ENCODE measurements at places on chromosomes 2 and 18.

DNA sequence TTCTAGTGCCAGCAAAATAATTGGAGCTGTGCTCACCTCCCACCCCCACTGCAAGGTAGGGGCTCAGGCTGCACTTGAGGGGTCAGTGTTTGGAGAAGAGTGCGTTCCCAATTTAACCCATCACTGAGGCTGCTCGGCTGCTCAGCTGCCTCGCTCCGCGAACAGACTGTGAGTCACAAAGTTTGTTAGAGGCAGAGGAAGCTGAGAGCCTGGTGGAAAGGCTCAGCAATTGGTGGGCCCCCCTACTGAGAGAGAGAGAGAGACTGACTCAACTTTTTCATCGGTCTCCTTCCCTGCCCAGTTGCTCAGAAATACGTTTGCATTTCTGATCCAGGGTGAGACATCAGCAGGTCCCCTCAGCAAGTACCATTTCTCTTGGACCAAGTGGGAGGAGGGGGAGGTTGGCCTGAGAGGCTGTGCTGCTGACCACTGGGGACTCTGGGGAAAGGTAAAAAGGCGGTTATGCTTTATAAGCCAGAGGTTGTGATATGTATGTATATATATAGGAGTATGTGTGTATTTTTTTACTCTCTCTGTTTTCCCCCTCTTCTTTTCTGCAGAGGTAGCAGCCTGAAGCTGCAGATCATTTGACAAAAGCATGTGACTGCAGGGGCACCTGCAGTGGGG lies 1.5 kb downstream of the EFR3B start:
- DNase-seq, result peak; percentile 75

DNA sequence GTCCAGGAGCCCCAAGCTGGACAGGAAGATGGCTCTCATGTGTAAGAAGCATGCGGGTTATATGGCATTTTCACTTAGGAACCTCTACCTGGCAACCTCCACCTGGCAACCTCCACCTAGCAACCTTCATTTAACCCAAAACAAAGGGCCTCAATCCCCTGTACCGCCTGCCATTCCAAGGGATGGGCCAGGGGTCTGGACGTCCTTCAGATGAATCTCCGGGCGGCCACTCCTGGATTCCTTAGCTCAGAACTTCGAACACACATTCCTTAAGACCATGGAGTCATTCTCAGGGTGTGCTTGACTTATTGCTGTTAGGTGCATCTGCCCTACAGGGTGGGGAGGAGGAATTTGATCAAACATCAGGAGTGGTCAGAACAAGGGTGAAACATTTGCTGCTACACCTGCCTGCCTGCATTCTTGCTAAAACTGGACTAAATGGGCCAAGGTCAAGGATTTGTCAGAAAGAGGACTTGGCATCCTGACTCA lies 277.6 kb downstream of the PHLPP1 start:
- DNase-seq, result no peak

DNA sequence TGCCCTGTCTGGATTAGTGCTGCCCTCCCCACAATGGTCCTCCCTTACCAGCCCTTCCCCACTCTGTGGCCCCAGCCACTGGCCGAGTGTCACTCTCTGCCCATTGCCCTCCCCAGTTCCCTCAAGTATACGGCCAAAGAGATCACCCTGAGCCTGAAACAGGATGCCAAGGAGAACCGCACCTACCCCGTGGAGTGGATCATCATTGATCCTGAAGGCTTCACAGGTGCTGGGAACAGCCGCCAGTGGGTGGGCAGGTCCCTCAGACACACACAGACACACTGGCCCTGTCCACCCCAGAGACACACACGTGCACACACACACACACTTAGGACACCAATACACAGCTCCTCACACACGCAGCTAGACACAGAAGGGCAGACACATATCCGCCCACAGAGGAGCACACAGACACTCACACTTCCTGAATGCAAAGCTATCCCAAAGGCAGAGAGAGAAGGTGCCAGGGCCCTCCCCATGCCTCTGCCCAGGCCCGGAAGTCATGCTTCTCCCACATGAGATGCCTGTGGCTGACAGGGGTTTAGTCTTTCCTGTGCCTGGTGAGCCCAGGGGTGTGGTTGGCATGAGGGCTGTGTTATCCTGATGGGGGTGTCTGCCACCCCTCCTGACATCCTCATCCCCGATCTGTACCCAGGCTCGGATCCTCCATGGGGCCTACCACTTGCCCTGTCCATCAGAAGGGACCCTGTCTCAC lies 2.9 kb downstream of the CHRND start:
- DNase-seq, result no peak

- DNase-seq, result peak; percentile 57
Measured at GRCh38 chr2:62197011-62197924, 1.4 kb downstream of the B3GNT2 start.

DNA sequence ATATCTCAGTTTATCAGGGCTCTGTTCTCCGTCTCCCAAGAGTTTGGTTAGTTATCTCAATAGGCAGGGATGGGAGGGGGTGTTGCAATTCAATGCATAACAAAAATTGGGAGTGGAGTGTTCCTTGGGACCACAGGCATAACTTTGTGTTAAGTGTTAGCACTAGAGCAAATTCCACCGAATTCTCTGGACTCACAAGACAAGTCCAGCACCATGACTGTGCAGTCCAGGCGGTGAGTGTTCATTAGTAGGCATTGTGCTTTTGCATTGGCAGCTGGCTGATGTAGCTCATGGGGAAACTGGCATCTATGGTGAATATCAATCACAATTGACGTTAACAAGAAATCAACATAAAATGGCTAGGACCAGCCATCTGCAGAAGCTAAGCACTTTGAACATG lies 79.0 kb upstream of the CABLES1 start:
- DNase-seq, result no peak

DNA sequence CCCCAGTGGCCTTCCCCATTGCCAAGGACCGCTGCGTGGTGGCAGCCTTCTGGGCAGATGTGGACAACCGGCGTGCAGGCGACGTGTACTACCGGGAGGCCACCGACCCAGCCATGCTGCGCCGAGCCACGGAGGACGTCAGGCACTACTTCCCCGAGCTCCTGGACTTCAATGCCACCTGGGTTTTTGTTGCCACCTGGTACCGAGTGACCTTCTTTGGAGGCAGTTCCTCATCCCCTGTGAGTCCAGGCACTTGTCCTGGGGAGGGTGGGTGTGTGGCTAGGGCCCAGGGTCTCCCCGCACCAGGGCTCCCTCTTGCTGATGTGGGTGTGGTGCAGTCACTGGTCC lies 31.9 kb downstream of the SNED1 start:
- no peak for DNase-seq

DNA sequence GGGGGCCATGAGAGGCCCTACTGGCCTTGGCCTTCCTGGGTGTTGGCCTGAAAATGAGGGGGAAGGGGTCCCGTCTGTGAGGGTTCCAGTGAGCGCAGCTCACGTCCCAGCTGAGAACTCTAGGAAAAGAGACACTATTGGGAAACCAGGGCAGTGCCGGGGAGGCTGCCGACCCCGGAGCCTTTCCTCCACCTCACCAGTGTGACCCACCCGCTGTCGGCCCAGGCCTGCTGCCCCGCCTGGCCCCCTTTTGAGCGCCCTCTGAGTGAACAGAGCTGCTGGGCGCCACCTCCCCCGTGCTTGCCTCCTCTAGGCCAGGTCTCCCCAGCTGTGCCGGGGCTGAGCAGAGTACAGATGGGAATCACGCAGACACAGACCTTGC lies 17.5 kb upstream of the ARHGEF4 start:
- no peak for DNase-seq

DNA sequence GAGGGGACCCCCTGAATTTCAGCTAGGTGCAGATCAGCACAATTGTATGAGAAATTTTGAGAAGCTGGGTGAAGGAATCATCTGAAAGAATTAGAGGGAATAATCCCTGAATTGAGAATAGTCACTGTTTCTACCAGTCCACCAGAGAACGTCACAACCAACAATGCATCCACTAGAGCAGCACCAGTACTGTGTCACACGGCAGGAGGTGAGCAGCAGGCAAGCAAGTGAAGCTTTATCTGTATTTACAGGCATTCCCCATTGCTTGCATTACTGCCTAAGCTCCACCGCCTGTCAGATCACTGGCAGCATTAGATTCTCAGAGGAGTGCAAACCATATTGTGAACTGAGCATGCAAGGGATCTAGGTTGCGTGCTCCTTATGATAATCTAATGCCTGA lies 40.7 kb downstream of the GDF7 start:
- no peak for DNase-seq

DNA sequence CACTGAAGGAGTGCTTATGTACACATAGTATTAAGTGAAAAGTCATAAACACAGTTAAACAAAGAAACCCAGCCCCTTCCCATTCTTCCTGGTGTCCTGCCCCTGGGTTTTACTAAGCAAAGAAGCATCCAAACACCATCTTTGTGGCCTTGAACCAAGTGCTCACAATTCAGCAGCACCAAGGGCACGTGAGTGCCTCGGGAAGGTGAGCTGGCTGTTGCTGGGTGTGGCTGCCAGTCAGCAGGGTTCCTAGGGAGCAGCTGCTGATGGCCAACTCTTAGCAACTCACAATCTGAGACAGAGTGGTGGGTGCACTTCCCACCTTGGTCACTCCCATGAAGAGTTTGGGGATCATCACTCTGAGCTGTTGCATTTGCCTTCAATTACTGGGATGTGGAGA lies 97.7 kb upstream of the PGAP1 start:
- DNase-seq, result no peak

DNA sequence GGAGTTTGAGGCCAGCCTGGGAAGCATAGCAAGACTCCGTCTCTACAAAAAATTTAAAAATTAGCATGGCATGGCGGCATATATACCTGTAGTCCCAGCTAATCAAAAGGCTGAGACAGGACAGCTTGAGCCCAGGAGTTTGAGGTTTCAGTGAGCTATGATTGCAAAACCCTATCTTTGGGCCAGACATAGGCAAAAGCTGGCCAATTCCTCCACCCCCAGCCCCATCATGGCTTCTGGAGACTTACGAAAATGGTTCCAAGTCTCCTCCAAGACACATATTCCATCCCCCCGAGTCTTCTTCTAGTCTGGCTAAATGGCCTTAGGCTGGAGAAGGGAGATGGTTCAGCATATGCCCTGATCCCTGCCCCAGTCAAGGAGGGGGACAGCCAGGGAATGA lies 172.8 kb upstream of the HAAO start:
- DNase-seq, result no peak

DNA sequence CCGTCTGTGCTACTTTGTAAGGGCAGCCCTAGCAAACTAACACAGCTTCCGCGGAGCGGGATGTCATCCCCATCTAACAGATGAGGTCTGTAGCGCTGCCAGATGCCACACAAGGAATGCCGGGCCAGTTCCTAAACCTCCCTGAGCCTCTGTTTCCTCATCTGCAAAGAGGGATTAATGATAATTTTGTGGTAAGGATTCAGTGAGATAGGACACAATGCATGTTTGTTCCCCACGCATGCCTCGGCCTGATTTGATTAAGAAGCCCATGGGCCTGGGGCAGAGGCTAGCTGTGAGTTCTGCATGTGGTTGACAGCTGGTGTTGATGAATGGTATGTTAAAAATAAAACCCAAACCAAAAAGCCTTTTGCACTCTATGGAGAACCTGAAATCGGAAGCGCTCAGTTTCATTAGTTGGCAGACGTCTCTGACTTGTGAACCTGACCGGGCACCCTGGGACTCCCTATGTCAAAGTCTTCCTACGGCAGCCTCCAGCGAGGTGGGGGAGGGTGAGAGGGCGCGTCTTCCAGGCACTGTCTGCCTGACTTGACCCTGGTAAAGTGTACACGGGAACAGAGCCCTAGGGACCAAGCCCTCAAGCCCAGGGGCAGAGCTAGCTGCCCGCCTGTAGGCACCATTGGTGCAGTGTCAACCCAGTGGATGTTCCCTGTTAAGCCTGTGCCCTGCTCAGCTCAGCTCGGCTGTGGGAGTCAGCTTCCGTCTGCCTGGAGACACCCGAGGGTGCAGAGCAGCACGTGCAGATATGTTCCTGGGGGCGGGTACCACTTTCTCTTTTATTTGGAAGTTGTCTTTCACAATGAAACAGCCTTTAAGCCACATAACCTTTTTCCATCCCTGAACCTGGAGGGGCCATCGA lies 14.8 kb upstream of the INHBB start:
- DNase-seq, result no peak

DNA sequence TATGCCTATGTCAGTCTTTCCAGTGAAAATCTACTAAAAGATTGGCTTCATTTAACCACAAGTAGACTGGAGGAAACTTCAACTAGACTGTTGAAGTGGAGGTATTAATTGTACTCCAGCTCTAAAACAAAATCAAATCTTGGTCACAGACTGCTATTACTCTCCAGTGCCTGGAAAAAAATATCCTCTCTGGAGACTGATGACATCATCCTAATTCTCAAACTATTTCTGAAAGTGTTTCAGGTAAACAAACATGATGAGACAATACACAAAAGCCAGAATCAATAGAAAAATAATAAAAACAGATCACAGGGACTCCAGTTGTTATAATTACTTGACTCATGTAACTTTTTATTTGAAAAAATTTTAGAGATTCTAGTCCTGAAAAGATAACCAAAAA lies 87.7 kb upstream of the MYO3B start:
- DNase-seq, result no peak

DNA sequence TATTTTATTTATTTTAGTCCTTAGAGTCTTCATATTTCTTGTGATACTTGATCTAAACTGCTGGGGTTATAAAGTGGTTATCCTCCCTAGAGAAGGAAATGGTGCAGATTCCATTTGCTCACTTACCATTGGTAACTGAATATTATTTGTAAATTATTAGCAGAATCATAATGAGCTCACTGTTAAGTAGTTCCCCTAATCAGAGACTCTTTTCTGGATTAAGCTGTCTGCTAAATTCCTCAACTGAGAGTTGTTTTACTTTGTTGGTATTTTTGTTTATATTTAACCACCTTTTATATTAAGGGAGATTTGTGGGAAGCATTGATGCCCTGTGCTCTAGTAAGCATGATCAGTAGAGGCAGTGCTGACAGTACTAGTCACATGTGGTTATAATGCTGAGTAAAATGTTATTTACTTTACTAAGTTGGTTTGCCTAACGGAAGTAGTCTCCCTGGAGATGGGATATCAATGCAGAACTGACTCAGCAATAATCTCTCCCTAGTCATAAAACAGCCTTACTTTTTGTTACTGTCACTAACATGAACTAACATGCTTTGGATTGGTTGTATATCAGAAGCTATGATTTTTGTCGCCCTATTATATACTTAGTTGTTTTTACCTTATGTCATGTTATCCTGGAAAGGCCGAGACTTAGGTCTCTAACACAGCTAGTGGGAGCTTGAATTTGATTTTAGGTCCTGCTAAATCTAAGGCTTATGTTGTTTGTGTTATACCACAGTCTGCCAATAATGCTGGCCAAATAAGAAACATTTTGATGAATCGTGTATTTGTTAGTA lies 166.7 kb downstream of the MCFD2 start:
- no peak for DNase-seq

GRCh38 chr18:28125051-28125450 lies 51.9 kb downstream of the CDH2 start:
- no peak for DNase-seq

DNA sequence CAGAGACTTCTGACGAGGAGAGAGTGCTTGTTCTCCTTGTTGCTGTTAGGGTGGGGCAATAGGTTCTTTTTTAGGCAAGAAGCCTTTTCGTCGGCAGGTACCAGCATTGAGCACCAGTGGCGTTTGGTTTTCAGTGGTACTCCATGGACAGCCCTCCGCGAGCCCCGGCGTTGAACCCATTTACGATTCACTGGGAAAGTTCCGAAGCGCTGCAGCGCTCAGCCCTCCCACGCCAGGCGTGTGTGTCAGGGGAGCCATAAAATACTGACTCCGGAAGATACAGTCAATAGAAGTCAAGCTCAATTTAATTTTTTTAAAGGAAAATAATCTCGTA lies 494 bp upstream of the ROCK1 start:
- DNase-seq, result peak; percentile 62

- DNase-seq, result no peak
Measured at GRCh38 chr2:214180071-214180470, 230.8 kb upstream of the VWC2L start.

GRCh38 chr2:157785866-157786662 lies 90.1 kb downstream of the ACVR1 start:
- no peak for DNase-seq

All from activated T-cell treated with anti-CD3 and anti-CD28 coated beads, Interleukin-2, amount 50 U/mL, for 72 hours (primary cell).